Heart right ventricle (tissue), 16 donors: ENCODE measurements at places on chromosomes 4 and X. TPM values are rescaled to one million over a fixed set of nuclear protein-coding genes. Genes with fewer than 3 reads are reported as not detected.

TRIM2 gene
- total RNA-seq = 22.3 TPM

DNA sequence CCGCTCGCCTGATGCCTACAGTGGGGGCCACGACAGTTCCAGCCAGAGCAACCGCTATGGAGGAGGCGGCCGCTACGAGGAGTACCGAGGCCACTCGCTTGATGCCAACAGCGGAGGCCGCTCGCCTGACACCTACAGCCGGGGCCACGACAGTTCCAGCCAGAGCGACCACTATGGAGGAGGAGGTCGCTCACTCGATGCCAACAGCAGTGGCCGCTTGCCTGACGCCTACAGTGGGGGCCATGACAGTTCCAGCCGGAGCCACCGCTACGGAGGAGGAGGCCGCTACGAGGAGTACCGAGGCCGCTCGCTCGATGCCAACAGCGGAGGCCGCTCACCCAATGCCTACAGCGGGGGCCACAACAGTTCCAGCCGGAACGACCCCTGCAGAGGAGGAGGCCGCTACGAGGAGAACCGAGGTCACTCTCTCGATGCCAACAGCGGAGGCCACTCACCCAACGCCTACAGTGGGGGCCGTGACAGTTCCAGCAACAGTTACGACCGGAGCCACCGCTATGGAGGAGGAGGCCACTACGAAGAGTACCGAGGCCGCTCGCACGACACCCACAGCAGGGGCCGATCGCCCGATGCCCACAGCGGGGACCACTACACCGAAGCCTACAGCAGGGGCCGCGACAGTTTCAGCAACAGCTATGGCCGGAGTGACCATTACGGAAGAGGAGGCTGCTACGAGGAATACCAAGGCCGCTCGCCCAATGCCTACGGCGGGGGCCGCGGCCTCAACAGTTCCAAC, 2.5 kb downstream of the RBMXL3 start:
- DNase-seq = no peak

GRCh38 chr4:154158361-154159155, 333.0 kb downstream of the DCHS2 start:
- no peak for DNase-seq

DNA sequence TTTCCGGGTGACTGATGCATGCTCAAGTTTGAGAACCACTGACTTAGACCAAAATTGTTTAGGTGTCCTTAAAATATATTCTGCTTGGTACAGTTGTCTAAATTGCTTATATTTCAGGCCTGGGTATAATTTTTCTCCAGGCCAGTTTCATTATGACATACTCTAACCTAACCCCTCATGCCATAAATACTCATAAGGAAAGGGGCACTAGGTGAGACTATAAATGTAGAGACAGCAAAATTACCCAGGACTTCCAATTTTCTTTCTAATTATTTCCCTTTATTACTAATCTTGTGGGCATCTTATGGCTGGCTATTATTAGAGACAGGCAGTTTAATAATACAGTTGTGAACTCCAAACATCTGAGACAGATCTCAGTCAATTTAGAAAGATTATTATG, 150.2 kb downstream of the RRAGB start:
- no peak for DNase-seq
